ENCODE measurements at places on chromosomes 4 and X.

- DNase-seq: no peak
Observed at GRCh38 chr4:47907089-47907646, 7.2 kb downstream of the NFXL1 start.

GRCh38 chr4:101697266-101697665 lies 93.3 kb upstream of the BANK1 start:
- no peak for DNase-seq

DNA sequence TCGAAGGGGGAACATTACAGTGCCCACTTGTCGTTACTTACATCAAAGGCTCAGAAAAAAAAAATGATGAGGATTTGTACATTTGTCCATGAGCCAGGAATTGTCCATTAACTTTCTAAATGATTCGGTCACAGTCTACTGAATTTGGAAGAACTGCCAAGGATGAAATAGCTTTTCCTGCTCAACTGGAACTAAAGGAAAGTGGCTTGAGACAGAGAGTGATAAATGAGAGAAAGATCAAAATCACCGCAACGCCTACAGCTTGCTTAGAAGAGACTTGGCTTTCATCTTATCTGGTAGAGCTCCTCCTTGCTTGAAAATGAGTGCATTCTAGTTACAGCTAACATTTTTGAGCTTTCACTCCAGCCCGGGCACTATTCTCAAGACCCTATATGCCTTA lies 55.5 kb upstream of the ADGRG2 start:
- DNase-seq: no peak

- no peak for DNase-seq
Observed at GRCh38 chr4:98030059-98030458, 113.2 kb downstream of the STPG2 start.

GRCh38 chr4:117550085-117550484 lies 464.7 kb upstream of the TRAM1L1 start:
- no peak for DNase-seq

GRCh38 chr4:170666909-170667308 lies 577.2 kb upstream of the AADAT start:
- DNase-seq: no peak

DNA sequence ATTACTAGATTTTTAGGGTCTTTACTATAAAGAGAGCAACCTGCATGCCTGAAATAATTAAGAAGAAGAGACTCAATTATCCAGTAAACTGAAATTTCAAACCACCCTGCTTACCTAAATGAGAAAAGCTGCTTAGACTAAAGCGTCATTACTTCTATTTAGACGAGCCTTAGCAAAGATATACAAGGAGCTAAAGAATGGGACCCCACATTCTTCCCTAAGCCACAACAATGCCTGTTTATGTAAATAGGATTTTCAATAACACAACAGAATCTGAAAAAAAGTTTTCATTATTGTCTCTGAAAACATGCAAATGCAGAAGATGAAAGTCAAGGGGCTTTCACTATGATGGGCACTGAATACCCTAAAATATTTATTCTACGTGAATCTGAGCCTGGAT lies 16.2 kb downstream of the GPC3 start:
- DNase-seq: no peak

- DNase-seq: no peak
Observed at GRCh38 chrX:136626891-136627290, 21.1 kb upstream of the CD40LG start.

DNA sequence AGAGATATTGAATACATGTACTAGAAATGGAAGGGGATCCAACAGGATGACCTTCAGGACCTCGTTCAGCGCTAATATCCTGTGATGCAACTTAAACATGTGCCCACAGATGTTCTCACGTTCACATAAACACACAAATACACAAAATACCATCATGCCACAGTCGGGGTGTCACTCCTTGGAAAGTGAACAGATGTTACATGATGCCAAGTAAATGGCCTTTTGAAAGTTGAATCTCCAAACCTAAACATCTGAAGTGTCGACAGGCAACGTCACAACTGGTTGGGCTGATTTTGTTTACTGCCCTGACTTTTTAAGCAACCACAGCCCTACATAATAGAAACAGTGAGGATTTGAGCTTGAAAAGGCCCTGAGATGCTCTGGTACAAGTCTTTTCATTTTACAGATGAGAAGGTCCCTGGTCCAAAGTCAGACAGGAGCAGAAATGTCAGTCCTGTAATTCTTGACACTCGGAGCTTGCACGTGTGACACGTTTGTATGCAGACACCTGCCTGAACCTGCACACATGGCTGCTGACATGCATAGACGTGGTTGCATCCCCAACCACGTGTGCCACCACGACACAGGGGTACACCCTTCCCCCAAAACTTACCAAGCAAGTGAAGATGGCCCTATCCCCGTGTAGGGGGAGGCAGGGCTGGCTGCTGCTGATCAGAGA lies 23.5 kb upstream of the BCORL1 start:
- DNase-seq: no peak

- no peak for DNase-seq
Observed at GRCh38 chr4:86329431-86329830, 30.4 kb downstream of the MAPK10 start.

DNA sequence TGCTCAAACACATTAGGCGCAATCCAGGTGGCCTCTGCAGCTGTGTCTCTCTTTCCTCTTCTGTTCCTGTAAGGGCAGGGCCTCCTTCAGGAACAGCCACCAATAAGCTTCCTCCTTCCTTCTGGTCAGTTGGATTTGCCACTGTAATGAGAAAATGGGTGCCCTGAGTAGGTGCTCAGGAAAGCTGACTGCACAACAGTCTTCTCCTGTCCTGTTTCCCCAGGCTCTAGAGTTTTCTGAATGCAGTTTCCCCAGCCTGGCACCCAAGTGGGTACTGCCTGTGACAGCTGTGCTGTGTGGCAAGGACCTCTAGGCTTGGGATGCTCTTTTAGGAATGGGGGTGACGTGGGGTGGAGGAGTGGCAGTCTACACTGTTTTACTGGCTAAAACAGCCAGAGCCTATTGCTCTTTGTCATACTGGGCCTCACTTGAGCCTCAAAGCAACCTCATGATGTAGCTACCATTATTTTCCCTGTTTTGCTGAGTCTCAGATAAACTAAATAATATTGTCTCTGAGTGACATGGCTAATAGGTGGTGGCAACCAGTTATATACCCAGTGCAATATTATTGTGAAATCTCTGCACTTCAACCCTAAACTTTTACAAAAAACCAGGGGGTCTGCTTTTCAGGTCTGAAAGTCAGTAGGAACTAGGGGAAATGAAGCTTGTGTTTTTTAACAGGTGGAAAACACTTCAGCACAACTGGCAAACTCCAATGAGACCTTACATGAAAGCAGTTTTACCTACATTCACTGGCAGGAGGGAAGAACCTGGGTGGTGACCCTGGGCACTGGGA lies 1.2 kb downstream of the CXCL2 start:
- DNase-seq: no peak

DNA sequence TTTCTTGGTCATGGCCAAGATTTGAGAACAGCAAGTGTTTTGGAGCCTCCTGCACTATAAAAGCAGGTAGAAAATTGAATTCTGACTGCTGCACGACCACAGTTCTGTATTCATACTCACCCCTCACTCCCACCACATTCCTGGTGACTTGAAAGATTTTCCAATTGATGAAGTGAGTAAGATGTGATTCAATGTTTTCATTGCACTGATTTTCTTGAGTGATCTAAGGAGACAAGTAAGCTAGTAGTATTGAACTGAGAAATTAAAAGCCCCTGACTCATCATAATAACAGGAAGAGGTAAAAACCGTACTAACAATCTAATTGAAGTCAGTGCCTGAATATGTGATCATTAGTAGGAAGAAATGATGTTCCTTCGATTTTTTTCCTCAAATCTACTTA lies 6.1 kb upstream of the SEC24D start:
- DNase-seq: no peak

DNA sequence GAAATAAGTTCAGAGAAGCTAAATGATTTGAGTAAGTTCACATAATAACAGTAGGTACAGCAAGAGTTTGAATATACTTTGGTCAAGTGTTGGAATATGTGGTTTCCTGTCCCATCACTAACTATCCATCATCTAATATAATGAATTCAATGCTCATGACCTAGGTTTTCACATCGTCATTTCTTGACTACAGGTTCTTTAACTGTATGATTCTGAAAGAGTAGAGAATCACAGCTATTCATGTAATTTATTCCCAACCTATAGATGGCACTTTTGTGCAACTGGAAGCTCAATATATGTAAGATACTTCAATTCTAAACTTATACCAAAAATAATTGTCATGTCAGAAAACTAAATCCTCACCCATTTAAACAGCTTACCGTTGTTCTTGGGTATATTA lies 53.1 kb downstream of the TIGD2 start:
- no peak for DNase-seq

DNA sequence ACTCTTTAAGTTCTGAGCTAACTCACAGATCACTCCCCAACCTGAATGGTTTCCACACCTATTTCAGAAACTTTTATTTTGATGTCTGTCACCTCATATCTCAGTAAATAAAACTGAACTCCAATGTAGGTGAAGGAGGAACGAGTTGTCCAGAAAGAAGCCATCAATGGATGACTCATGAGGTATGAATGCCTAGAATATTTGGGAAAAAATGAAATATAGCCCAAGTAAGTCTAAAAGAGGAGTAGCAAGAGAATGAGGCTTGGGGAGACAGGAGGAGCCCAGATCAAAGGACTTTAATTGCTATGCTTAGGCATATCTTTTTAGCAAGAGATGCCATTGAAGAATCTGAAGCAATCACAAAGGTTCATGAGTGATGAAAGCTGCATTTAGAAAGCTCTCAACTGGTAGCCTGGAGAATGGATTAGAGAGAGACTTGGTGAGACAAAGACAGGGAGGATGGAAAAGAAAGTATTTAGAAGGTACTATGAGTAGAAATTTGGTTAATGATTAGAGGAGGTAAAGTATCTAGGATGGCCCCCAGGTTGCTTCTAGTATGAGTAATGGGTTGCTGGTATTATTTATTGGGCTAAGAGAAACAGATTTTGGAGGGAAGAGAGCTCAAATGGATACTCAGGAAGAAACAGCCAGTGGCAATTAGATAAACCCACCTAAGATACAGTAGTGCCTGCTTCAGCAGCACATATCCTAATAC lies 39.4 kb downstream of the NOCT start:
- DNase-seq: no peak

DNA sequence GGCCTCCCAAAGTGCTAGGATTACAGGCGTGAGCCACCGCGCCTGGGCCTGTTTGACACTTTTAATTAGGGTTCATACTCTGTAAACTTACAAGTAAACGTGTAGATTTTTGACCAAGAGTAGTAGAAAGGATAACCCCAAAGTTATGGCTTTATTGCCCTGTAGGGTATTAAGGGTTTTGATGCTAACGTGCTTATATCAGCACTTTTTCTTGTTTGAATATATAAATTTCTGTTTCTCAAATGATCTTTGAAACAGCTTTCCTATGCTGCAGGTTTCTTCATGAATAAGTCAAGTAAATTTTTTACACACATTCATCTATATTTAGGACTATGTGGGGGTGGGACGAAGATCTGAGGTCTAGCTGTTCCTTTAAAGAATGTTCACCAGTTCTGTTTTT lies 29.3 kb upstream of the REPS2 start:
- no peak for DNase-seq

GRCh38 chrX:39251995-39252394 lies 450.7 kb downstream of the MID1IP1 start:
- no peak for DNase-seq

GRCh38 chrX:41288641-41289040 lies 45.3 kb upstream of the DDX3X start:
- no peak for DNase-seq

DNA sequence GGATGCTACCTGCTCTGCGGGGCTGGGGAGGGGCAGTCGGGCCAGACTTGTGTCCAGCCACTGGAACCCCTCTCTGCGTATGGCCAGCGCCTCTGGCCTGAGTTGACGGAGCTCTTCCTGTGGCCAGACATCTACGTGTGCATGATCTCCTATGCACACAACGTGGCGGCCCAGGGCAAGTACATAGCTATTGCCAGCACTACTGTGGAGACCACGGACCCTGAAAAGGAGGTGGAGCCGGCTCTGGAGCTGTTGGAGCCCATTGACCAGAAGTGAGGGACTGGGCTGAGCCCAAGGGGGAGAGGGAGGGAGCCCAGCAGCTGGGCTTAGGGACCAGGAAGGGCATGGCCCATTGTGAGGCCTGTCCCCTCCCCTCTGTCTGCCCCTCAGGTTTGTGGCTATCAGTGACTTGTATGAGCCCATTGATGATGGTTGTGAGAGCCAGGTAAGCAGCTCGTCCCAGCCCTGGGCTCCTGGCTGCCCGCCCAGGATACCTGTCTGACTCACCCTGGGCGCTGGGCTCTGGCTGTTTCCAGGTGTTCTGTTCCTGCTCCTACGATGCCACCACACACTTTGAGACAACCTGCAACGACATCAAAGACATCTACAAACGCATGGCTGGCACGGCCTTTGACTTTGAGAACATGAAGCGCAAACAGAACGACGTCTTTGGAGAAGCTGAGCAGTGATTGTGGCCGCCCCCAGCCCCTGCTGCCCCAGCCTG lies 1.8 kb upstream of the FAM50A start:
- DNase-seq: no peak

DNA sequence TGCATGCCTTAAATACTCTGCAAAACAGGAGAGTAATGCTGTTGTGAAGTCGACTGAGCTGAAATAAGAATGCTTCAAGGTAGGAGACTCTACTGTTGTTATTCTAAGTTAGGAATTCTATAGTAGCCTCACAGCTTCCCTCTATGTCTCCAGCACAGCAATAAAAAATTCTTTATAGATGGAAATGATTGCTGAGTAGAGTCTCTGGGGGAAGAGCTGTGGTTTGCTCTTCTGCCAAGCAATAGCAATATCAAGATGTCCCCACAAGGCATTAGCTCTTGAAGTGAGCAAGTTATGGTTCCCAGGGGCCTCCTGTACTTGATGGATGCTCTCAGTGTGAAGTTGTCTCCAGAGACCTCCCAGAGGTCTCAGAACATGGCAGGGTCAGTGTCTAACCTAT lies 880.6 kb upstream of the FRG1 start:
- no peak for DNase-seq

GRCh38 chrX:154308108-154308946 lies 12.7 kb downstream of the TKTL1 start:
- DNase-seq: peak; percentile 86

GRCh38 chrX:6917666-6918065 lies 229.8 kb upstream of the STS start:
- no peak for DNase-seq

GRCh38 chr4:168411318-168412150 lies 68.8 kb downstream of the DDX60L start:
- DNase-seq: no peak

DNA sequence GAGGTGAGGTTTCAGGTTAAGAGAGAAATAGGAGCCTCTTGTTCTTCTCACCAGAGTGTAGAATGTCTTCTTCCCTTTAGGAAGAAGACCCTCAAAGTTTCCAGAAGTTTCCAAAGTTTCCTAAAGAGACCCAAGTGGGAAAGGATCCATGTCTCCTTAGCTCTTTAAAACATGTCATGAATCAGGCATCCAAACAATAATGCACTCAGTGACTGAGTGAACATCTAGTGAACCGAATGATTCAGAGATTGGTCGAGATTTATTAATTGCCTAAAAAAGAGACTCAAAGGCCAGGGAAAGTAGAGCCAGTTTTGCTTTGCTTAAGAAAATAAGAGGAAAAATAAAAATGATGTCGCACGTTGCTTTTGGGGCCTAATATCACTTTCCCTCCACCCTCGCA lies 29.4 kb downstream of the FGF5 start:
- DNase-seq: no peak
